ENCODE measurements at places on chromosomes 2 and 18. TPM values are rescaled to one million over a fixed set of nuclear protein-coding genes. Genes with fewer than 3 reads are reported as not detected.

DNA sequence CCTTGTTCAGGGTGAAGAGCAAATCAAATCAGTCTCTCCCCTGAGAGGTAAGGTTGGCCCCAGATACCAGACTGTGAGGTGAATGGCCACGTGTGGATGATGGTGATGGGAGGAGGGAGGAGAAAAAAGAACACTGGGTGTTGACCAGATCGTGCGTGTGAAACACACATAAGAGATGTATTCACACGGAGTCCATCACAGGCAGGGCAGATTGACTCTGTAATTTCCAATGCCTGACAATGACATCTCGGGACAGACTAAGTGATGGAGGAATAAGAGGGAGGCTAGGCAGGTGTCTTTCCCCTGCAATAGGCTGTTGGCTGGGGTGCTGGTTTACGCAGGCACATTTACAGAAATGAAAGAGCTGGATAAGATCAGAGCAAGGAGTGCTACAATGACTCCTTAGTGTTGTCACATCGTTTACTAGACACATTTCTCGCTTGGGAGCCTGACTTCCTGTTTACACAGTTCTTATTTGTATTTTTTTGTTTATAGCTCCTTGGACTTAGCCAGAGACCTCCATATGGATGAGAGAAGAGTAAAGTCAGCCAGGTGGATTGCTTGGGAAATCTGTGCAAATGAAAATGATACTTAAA, 43.1 kb downstream of the CPO start:
- DNase-seq = no peak

- DNase-seq = peak; percentile 57
Measured at GRCh38 chr2:24382363-24383073, 22.2 kb upstream of the ITSN2 start.

GRCh38 chr2:76749858-76750257, 772.3 kb downstream of the LRRTM4 start:
- DNase-seq = no peak

DNA sequence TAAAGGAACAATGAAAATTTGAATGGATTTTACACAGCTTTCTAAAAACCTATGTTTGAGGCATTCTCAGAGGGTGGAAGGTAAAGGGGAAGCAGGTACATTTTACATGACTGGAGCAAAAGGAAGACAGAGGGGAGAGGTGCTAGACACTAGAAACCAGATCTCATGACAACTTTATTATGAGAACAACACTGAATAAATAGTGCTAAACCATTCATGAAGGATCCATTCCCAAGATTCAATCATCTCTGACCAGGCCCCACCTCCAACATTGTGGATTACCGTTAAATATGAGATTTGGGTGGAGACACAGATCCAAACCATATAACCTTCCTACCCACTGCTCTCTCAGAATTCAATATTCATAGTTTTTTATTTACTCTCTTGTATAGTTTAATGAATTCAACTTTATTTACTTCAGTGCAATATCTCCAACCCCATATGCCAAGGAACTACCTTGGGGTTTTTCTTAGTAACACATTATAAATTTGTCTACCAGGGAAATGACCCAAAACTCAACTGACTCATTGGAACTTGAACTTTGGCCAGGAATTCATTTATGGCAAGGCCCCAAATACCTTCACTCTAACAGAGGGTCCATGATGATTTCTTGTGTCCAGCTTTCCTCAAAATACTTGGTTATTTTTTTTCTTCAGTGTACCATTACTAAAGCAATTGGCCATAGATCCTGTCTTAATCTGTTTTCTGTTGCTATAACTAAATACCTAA, 317.8 kb downstream of the GULP1 start:
- no peak for DNase-seq

GRCh38 chr2:168053676-168054075, 193.7 kb downstream of the STK39 start:
- no peak for DNase-seq

FAM117B gene
- 19.4 TPM for total RNA-seq

UGT1A4 gene
- total RNA-seq = not detected

Data from activated CD8-positive, alpha-beta T cell treated with anti-CD3 and anti-CD28 coated beads for 36 hours (primary cell).